CD4-positive, CD25-positive, alpha-beta regulatory T cell (primary cell): ENCODE measurements at places on chromosomes 2 and 18. TPM values are rescaled to one million over a fixed set of nuclear protein-coding genes. Genes with fewer than 3 reads are reported as not detected.
A peak's percentile ranks its signal among the peaks of the same experiment; 100 is the strongest.

DNA sequence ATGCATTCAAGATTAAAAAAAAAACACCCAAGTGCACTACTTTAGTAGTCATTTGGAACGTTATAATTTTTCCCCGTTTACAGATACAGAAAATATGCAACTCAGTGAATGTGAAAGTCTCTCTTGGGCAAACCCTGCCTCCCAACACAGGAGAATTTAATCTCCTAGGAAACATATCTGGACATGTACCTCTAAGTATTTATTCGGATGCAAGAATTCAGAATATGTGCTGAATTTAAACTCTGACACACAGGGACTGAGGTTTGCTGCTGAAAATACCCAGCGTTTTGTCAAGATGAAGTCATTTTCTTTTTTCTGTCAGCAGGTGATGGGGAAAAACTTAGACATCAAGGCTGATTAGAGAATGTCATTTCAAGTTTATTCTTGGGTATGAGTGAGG, 105.4 kb downstream of the ACKR3 start:
- DNase-seq: no peak

DNA sequence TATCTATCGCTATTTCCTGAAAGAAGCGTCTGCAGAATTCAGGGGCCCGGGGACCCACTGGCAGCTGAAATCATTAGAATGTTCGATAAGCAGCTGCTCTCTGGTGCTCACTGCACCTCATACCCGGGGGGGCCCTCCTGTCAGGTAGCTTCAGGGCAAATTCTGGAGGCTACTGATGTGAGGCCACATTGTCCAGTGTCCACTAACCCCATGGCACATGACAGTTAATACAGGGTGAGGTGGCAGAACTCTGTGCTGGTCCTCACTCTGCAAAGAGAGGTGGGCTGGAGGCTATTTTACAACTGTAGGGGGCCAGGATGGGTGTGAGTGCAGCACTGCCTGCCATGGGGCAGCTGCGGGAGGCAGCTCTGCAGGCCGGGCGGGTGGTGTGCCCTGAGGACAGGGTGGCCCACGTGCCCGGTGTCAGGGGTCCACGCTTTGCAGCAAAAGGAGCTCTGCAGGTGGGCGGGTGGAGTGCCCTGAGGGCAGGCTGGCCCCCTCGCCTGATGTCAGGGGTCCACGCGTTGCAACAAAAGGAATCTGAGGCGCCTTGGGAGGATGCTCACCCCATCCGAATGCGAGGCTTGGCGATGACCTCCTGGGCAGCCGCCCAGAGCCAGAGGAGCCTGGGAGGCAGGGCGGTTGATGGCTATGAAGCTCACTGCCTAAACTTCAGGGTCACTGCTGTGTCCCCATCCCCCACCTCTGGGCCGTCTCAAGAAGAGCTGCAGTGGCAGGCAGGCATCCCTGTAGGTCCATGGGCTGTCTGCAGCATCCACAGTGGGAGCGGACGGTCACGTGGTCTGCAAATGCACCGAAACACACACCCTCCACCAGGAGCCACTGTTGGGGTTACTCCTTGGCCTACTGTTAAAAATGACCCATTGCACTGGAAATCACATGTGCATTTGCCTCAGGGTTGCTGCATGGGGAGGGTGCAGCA, 207.0 kb upstream of the SALL3 start:
- no peak for DNase-seq

DNA sequence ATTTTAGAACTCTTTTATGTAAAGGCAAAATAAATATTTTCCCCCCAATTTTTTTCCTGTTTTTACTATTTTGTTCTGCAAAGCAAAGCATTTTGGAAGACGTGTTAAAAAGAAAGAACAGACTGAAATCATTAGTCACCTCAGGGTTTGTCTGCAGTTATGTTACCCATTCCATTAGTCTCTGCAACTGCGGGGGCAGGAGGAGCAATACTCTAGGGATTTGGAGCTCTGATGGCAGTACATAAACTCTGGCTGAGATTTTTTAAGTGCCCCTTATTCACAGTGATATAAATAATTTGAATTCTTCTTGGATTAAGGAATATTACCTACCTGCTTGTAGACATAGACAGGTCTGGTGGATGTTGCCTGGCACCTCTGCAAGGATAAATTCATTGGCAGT, 88.0 kb upstream of the CELF4 start:
- no peak for DNase-seq

DNA sequence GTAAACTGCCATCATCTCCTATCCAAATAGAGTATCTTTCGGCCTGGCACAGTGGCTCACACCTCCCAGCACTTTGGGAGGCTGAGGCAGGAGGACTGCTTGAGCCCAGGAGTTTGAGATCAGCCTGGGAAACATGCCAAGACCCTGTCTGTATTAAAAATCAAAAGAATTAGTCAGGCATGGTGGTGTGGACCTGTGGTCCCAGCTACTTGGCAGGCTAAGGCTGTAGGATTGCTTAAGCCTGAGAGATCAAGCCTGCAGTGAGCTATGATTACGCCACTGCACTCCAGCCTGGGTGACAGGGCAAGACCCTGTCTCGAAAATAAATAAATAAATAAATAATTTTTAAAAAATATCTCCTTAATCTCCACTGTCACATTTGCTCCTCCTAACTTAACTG, 14.7 kb upstream of the ARPC2 start:
- DNase-seq: no peak

DNA sequence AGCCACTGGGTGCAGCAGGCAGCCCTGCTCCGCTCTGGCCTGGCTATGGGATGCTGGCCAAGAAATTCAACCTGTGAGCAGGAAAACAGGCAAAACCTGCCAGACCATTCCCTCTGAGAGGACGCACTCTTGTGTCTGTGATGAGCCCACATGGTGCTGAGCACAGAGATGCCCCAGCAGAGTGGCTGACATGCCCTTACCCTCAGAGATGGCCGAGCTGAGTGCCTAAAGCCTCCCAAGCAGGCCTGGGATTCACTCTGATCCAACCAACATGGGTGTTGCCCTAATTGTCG, 34.3 kb upstream of the TAF1B start:
- no peak for DNase-seq

DNA sequence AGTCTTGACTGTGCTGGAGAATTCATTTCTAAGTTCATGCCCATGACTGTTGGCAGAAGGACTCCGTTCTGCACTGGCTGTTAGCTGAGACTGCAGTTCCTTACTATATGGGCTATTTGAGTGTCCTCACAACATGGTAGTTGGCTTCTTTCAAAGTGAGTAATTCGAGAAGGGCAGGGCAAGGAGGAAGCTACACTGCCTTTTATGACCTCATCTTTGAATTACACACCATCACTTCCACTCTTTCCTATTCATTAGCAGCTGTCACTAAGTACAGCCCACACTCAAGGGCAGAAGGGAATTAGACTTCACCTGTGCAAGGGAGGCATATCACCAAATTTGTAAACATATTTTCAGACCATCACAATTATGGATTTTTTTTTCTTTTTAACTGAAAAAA, 55.9 kb upstream of the EPAS1 start:
- DNase-seq: no peak

- no peak for DNase-seq
Measured at GRCh38 chr2:39469807-39470206, 32.7 kb upstream of the MAP4K3 start.

DNA sequence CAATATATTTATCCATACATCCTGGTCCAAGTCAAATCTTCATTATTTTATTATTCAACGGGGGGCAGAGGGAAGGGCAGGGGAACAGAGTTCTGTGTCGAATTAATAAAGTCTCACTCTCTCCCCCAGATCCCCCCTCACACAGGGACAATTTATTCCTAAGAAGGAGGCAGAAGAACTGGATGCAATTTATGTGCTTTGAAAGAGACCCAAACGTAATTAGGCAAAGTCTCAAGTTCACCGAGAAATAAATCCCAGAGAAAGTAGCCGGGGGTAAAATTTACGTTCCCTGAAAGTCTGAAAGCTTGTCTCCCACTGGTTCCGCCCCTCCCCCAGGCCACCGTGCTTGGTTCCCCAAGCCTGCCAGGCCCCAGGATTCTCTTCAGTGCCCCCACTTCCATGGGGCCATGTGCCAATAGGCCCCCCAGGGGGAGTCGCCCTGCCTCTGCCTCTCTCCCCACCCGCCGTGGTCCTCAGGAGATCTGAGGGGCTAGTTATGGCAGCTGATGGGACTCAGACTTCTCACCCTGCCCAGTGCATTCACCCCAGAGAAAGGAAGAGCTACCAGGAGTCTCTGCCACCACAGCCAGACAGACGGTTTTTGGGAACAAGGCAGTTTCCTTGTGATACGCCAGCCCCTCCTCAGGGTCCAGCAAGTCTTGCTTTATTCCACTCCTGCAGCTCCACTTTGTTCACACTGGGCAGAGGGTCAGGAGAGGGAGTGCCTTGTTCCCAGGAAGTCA, 215.5 kb downstream of the CYP26B1 start:
- DNase-seq: no peak

DNA sequence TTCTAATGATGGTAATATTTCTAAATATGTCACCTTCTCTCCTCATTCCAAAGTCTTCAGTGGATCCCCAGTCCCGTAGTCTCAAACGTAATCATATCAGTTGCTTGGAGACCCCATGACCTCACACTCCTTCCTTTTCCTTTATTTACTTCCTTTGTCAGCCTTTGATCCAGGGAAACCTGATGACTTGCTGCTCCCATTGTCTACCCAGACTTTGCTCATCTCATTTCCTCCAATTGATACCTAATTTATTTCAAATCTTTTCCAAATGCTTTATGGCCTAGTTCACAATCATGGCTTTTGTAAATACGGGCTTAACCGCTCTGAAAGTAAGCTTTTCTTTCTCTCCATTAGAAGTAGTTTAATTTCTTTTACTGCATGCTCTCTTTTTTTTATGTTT, 402.4 kb upstream of the CYRIA start:
- no peak for DNase-seq

GRCh38 chr2:128607911-128608506, 289.3 kb upstream of the HS6ST1 start:
- DNase-seq: no peak

- no peak for DNase-seq
Measured at GRCh38 chr2:216493334-216493685, 5.3 kb upstream of the RPL37A start.

- DNase-seq: peak; percentile 74
Measured at GRCh38 chr2:98637401-98638147, 29.2 kb downstream of the UNC50 start.

Gene MLPH
- total RNA-seq: 0.47 TPM

Gene TMEM178A
- not detected for total RNA-seq

Gene OSR1
- not detected for total RNA-seq

Gene MITD1
- total RNA-seq: 32.1 TPM

Gene C2orf81
- 1.1 TPM for total RNA-seq

Gene EVX2
- not detected for total RNA-seq

Gene GLI2
- total RNA-seq: not detected

Gene UGT1A8
- not detected for total RNA-seq
